Karpas-422 (cell line): ENCODE measurements at places on chromosomes 11 and 22.

- DNase-seq: no peak
Observed at GRCh38 chr11:120098503-120099020, 39.4 kb downstream of the TRIM29 start.

DNA sequence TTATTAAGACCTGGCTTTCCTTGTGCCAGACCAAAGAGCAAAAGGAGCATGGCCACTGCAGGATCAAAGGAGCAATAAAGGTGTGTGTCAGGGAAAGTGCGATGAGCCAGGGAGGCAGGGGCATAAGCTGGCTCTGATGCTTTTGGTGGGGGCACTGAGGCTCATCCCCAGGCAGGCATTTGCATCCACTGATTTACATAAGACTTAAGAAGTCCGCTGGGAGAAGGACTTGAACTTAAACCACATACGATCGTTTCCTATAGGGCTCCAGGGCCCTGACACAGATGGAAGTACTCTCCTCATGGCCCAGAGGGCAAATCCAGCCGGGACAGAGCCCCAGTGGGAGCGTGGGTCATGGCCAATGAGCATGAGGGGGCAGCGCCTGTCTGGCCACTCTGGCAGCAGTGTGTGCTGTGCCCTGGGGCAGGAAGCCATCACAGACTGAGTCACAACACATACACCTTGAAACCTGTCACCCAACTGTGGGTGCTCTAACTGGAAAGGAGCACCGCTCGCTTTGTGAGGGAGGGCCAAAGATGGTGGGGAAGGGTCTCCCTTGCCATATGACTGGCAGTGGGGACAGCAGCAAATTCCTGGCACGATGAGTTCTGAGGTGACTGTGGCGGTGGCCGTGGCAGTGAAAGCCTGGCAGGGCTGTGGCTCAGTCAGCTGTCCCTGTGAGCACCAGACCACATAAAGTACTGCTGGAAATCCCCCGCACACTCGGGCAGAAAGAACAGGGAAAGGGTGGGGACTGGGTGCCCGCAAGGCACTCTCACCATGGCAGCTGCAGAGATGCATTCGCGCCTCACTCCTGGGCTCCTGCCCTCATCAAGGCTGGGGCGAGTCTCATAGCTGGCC is 79.4 kb upstream of the LMO1 start:
- peak; percentile 67 for DNase-seq

GRCh38 chr11:82969811-82970210 is 68.3 kb downstream of the DDIAS start:
- peak; percentile 63 for DNase-seq

DNA sequence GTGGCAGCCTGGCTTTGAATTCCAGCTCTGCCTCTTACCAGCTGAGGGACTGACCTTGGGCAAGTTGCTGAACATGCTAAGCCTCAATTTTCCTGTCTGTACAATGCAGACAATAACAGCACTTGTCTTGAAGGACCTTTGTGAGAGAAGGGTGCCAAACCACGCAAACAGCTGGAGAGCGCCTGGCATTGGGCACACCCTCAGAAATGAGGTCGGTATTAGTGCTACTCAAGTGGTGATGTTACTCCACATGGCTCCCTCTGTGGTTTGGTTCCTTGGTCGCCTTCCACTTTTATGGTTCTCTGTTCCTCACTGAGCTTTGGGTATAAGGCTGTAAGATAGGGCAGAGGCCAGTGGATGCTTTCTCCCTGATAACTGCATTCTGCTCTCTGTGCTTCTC is 8.2 kb downstream of the UBASH3B start:
- no peak for DNase-seq

- no peak for DNase-seq
Observed at GRCh38 chr11:69711822-69712801, 8.3 kb upstream of the FGF19 start.

DNA sequence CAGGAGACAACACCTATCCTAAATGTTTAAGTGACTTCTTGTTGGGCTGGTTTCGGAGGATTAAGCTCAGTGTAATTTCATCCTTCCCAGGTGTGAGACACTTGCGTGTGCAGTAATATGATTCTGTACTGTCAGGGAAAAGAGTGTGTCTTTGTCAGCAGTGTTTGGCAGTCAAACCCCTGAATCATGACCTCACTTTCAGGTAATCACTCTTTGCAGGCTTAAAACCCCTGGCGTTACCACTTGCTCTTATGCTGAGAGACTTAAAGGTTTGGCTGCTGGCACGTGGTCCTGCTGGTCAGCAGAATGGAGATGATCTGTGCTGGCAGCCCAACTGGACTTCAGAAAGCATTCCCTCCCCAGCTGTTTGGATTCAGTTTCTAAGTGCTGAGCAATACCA is 56.1 kb downstream of the APIP start:
- no peak for DNase-seq

DNA sequence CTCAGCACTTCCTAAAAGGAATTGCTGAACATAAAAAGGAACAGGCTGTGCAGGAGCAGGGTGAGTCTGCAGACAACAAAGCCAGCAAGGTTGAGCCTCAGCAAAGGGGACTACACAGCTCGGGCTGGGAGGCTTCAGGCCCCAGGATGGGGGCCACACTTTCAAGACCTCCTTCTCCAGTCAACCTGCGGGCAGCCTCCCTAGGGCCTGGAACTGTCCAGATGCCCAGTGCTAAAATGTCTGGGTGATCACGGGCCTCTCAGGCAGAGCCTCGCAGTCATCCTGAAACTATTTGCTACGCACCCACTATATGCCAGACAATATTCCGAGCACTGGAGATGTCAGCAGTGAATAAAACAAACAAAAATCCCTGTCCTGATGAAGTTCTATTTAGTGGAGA is 3.9 kb upstream of the NEFH start:
- DNase-seq: no peak

DNA sequence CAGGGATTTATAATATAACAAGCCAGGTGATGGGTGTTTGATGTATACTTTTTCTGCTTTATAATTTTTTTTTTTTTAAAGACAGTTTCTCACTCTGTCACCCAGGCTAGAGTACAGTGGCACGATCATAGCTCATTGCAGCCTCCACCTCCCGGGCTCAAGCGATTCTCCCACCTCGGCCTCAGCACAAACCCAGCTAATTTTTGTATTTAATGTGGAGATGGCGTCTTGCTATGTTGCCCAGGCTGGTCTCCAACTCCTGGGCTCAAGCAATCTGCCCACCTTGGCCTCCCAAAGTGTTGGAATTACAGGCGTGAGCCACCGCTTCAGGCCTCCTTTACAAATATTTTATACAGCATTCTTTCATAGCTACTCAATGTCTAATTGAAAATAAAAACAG is 48.6 kb downstream of the MORC2 start:
- DNase-seq: no peak

GRCh38 chr11:12802418-12803085 is 128.3 kb downstream of the TEAD1 start:
- DNase-seq: no peak

- DNase-seq: peak; percentile 95
Observed at GRCh38 chr22:23716811-23717801, 26.3 kb downstream of the RGL4 start.
